ENCODE measurements at places on chromosomes 7 and 10.
A peak's percentile ranks its signal among the peaks of the same experiment; 100 is the strongest.

DNA sequence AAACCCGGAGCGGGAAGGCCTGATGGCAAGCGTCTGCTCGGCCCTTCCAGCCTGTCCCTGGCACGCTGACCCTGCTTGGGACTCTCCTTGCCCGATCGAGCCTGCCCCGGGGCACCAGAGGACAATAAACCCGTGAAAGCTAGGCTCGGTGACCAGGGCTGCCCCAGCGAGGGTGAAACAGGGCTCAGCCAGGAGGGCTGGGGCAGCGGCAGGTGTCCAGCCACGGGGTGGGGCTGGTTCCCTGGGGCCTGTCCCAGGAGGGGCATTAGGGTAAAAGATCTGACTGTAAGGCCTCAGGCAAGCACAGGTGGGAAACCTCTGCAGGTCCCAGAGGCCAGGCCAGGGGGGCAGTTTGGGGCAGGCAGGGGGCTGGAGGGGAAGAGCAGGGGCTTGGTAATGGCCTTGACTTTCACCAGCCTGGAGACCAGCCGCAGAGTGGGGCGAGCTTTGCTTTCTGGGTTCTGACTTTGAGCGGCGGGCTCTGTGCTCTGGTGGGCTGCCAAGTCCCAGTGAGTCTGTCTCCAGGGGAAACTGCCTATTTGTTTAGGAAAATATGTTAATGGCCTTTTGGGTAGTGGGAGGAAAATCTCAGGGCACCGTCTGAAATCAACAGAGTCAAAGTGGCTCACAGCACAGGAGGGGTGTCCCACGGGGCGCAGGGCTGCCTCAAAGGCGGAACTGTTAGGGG lies 68.2 kb upstream of the INPP5A start:
- no peak for DNase-seq

- DNase-seq, result no peak
Measured at GRCh38 chr7:124369310-124369709, 336.4 kb upstream of the TMEM229A start.

DNA sequence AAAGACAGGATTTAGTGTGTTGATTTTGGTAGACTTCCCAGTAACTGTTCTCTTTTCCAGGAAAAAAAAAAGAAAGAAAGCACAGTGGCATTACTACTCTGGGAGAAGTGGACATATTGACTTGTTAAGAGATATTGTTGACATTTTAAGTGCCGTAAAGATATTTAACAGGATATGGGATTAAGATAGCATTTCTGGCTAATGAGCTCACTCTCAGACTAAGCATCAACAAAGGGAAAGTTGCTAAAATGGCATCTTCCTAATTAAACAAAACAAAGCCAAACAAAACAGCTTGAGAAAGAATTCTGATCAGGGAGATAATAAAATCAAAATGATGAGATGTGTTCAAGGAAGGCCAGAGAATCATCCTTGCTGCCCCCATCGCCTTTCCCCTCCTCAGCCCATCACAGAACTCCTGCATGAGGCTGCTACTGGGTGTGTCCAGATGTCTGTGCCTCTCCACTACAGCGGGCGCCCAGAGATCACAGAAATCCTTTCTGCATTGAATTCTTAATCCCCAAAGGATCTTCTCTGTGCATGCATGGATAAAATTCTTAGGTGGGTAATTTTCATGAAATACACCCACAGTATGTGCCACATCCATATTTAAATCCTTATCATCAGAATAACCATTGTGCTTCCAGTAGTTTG lies 270.5 kb downstream of the POU6F2 start:
- DNase-seq, result no peak

- DNase-seq, result peak; percentile 31
Measured at GRCh38 chr10:27746397-27747095, 927 bp upstream of the MKX start.

DNA sequence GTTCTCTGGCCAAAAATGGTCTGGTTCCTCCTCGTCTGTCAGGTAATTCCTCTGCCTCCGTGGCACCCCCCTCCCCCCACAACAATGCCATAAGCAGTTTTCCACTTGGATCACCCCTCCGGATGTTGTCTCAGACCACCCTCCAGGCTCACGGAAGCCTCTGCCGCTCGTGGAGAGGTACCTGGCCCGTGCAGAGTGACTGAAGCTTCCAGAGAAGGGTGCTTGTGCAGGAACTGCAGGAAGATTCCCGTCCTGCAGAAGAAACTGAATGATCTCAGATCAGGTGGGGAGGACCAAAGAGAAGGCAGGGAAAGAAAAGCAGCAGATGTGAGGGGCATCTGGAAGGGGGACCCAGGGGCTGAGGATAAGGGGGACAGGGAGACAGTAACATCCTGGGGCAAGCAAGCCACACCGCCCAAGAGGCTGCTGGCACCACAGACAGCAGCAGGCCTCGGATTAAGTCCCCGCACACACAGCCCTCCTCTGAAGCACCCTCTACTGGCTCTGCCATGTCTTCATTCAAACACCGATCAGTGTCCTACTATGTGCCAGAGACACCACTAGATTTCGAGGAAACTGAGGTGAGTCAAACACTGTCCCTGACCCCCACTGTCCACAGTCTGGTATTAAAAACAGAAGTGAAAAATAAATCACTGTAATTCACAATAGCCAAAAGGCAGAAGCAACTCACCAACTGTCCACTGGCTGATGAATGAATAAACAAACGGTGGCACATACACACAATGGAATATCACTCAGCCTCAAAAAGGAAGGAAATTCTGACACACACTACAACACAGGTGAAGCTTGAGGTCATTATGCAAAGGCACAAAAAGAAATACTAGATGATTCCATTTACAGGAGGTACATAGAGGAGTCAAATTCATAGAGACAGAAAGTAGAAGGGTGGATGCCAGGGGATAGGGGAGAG lies 26.4 kb downstream of the KIAA1549 start:
- no peak for DNase-seq

DNA sequence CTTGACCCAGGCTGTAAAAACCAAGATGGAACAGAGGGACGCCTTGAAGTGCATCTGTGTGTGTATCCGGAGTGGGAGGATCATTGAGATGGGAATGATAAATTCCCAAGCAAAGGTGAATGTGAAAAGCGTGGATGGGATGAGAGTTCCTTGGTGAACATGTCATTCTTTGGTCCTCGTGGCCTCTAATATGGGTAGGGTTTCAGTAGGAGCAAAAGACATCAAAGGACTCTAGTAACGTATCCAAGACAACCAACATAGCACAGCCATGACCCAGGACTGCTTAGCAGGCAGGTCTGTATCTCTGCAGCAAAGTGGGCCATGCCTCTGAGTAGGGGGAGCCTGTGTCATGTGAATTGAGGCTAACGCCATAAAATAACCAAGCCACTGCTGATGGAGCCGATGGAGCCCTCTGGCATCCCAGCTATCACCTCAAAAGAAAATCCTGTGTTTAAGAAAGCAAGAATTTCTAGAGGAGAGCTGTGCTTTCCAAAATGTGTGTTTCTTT lies 98.6 kb downstream of the CCDC3 start:
- DNase-seq, result no peak

DNA sequence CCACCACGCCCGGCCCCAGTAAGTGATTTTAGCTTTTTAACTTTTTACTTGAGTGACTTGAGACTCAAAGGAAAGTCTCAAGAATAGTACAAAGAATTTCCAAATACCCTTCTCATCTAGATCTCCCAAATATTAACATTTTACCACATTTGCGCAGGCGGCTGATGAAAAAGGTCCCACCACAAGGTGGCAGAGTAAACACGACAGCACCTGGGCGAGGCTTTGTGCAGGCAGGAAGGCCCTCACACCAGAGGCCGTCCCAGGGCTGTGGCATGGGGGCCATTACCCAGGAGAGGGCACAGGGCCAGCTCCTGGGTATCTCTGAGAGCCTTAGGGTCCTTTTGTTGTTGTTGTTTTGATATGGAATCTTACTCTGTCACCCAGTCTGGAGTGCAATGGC lies 50.0 kb upstream of the WIPI2 start:
- DNase-seq, result peak; percentile 58

DNA sequence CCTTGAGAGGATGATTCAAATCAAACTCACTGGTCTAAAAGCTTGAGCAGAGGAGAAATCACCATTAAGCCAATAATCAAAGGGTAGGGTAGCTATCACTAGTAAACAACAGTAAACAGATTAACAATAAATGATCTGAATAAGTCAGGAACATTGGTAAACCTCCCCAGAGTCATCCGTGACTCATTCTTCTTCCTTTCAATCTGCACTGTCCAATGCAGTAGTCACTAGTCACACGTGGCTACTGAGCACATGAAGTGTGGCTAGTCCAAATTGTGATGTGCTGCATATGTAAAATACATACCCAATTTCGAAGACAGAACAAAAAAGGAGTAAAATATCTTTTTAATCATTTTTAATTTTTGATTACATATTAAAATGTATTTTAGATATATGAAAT lies 64.0 kb downstream of the ERCC6 start:
- no peak for DNase-seq

- peak; percentile 53 for DNase-seq
Measured at GRCh38 chr7:29274146-29275017, 79.8 kb downstream of the CHN2 start.

DNA sequence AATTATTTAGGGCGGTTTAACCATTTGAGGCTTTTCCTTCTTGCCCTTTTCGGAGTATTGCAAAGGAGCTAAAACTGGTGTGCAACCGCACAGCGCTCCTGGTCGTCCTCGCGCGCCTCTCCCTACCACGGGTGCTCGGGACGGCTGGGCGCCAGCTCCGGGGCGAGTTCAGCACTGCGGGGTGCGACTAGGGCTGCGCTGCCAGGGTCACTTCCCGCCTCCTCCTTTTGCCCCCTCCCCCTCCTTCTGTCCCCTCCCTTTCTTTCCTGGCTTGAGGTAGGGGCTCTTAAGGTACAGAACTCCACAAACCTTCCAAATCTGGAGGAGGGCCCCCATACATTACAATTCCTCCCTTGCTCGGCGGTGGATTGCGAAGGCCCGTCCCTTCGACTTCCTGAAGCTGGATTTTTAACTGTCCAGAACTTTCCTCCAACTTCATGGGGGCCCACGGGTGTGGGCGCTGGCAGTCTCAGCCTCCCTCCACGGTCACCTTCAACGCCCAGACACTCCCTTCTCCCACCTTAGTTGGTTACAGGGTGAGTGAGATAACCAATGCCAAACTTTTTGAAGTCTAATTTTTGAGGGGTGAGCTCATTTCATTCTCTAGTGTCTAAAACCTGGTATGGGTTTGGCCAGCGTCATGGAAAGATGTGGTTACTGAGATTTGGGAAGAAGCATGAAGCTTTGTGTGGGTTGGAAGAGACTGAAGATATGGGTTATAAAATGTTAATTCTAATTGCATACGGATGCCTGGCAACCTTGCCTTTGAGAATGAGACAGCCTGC lies 3.1 kb downstream of the FZD1 start:
- peak; percentile 25 for DNase-seq

DNA sequence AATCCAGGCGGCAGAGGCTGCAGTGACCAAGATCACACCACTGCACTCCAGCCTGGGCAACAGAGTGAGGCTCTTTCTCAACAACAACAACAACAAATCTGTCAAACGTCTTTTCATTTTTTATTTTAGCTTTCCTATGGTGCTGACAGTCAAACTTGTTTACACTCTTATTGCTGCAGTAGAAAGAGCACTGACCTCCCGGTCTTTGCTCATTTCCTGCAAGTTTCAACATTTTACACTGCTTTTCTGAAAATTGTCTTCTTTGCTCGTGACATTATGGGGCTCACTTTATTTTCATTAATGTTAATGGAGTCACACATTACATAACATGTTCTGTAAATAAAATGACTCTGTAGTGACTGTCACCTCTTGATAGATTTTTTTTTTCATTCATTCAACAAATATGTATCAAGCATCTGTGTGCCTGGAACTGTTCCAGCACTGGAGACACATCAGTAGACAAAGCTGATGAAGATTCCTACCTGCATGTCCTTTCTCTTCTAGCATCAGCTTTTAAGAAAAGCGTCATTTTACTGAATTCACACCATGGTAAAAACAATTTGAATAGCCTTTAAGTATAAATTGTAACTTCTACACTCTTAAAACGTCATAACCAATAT lies 277.3 kb downstream of the CELF2 start:
- DNase-seq, result no peak

DNA sequence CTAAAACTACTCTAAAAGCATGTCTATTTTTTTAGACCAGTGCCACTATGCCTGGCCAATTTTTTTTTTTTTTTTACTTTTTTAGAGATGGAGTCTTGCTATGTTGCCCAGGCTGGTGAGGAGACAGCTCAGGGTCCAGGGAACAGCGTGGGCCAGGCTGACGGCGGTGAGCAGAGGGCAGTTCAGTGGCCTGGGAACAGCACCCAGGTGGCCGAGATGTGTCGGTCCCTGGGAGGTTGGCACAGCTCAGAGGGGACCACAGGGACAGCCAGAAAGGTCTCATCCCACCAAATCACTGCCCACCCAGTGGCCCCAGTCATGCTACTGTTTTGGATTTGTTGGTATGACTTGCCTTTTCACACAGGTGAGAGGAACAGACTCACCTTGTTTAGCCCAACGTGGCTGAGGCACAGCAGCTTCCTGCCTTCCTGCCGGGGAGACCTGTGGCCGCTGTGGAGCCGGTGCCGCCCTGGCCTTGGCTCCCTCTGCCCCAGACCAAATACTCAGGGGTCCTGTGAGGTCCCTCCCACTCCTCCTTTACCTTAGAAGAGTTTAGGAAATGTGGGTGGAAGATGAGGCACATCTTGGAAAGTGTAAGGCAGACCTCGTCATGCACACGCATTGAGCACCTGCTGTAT lies 109.6 kb downstream of the PTPRE start:
- no peak for DNase-seq

DNA sequence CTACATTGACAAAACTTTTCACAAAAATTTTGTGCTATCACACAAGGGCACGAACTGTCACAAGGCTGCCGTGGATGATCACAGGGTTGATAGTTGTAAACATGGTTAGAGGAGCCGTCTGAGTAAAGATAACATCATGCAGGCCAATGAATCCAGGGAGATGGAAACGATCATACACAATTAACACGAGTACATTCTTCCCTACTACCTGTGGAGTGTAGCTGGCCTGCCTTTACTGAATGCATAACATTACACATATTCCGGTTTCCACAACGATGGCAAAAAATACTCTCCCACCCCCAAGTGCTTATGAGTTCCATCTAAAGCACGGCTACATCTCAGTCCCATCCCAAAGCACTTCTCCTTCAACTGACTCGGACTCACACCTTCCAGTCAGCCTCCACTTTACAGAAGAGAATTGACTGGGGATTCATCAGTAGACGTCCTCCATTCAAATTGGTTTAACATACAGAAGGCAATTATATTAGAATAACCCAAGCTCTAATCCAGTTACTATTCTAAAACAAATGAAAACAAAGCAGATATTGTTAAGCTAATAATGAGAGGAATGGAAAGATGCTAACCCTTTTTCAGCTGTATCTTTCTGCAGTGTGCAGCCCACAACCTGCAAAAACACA lies 69.0 kb downstream of the EZH2 start:
- DNase-seq, result no peak

DNA sequence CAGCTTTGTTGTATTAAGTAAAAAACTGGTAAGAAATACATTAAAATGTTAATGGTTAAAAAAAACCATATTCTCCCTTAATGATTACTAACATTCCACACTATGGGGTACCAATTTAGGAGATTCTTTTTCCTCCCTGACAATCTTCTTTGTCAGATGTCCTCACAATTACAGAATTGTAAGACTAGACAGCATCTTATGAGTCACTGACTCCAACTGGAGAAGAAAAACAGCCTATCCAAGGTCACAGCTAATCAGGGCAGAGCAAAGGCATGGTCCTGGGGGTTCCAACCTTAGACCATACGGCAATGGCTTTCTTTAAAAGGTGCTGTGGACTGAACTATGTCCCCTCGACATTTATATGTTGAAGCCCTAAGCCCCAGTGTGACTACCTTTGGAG lies 127.6 kb downstream of the DLG5 start:
- DNase-seq, result no peak

GRCh38 chr10:130905386-130905785 lies 406.1 kb downstream of the TCERG1L start:
- no peak for DNase-seq

- DNase-seq, result peak; percentile 76
Measured at GRCh38 chr10:103921750-103922195, 3.8 kb upstream of the STN1 start.
